ENCODE measurements at places on chromosomes 12 and 14.

- no peak for DNase-seq
Observed at GRCh38 chr12:50787618-50788017, 23.7 kb downstream of the ATF1 start.

GRCh38 chr14:30223966-30224365 lies 296.3 kb upstream of the PRKD1 start:
- no peak for DNase-seq

DNA sequence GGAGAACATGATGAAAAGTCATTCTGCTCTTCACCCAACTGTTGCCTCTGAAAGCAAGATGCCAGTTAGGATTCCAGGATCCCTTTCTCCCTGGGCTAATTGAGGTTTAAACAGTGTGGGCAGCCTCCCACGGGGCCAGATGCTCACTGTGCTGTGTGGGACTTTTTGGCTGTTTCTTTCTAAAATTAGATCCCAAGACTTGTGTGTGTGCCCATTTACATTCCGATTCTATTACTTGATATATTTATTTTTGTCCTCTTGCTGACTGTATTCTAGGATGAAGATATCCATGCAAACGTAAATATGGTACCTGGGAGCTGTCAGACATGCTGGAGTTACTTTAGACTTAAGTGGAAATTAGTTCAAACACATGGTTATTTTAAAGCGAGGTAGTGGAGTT lies 6.2 kb downstream of the IFT43 start:
- DNase-seq, result no peak

GRCh38 chr12:56838621-56839488 lies 75.7 kb downstream of the HSD17B6 start:
- no peak for DNase-seq

DNA sequence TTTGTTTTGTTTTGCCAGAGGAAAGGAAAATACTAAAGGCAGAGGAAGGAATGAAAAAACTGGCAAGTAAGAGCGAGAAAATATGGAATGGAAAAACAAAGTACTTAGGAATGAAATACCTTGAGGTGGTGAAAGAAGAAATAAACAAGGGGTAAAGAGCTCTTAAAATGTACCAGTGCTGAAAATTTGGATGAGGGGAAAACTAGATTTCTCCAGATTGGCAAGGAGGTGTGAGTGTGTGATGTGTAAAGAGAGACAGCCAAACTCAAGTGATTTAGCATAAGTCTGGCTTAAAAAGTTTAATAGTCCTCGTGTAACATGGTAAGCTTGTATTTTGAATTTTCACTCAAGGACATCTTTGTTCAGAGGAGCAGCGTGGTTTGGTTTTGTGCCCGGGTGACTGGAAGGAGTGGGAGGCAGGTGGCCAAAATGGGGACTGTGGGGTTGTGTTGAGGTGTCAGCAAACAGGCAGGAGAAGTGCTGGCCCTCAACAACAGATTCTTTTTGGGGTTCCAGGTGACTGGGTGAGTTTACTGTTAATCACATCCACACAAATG lies 102.7 kb downstream of the DACT1 start:
- DNase-seq, result no peak

GRCh38 chr12:122860040-122860853 lies 25.0 kb downstream of the HIP1R start:
- peak; percentile 80 for DNase-seq

GRCh38 chr14:62409169-62409568 lies 636.1 kb downstream of the KCNH5 start:
- no peak for DNase-seq

- no peak for DNase-seq
Observed at GRCh38 chr14:40317690-40318089, 885.5 kb upstream of the FBXO33 start.

- peak; percentile 93 for DNase-seq
Observed at GRCh38 chr14:64947710-64948611, 5.4 kb upstream of the GPX2 start.
